Renal cortical epithelial cell (primary cell): ENCODE measurements at places on chromosomes 3 and 15.
A peak's percentile ranks its signal among the peaks of the same experiment; 100 is the strongest.

DNA sequence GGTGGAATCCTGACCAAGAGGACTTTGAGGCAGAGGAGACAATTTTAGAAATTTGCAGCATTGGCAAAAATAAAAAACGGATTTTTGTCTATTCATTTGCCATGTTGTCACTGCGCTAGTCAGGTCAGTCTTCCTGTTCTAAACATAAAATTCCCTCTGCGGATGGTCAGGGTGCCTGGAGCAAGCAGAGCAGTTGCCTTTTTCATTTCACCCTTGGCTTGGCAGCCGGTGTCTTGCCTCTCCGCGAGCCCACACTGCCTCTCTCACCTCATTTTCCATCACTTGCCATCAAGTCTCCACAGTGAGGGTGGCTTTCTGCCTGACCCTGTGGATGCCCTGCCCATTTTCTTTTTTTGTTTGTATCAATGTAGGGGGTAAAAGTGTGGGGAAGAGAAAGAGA lies 396.1 kb downstream of the LRTM1 start:
- no peak for DNase-seq

DNA sequence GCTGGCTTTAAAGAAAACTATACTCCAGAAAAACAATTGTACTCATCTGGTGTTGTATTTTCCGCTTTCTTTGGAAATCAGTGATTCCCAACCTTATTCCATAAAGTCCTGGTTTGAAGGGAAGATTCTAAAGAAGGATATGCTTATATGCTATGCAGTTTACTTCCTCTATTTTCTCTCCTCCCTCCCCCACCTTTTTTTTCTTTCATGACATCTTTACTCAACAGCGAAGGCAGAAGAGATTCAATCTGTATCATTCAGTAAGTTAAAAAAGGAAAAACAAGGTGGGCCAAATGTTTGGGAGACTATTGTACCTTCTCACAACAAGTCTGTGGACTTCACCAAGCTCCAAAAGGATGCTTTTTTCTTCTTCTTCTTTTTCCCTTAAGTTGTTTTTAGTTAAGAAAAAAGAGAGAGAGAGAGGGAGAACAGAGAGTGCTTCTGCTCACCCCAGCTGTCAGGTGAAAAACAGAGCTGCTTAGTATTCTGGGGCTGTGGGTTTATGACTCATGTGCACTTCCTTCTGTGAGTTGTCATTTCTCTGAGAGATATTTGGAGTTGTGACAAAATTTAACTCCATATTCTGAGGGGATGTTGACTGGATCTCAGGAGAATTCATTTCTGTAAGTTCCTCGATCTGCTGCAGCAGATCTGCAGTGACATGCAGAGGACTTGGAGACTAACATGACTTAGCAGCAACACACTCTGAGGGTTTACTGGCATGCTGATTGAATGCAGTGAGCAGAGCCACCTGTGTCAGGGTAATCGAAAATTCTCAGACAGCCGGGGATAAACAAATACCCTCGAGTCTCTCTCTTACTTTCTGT lies 70.7 kb downstream of the SSR3 start:
- peak; percentile 72 for DNase-seq

GRCh38 chr3:85151555-85151954 lies 192.8 kb downstream of the CADM2 start:
- DNase-seq: no peak

- DNase-seq: no peak
These were observed 31.4 kb upstream of the NOX5 start for GRCh38 chr15:68982976-68983563.

GRCh38 chr3:106176734-106177133 lies 307.9 kb upstream of the CBLB start:
- DNase-seq: no peak

DNA sequence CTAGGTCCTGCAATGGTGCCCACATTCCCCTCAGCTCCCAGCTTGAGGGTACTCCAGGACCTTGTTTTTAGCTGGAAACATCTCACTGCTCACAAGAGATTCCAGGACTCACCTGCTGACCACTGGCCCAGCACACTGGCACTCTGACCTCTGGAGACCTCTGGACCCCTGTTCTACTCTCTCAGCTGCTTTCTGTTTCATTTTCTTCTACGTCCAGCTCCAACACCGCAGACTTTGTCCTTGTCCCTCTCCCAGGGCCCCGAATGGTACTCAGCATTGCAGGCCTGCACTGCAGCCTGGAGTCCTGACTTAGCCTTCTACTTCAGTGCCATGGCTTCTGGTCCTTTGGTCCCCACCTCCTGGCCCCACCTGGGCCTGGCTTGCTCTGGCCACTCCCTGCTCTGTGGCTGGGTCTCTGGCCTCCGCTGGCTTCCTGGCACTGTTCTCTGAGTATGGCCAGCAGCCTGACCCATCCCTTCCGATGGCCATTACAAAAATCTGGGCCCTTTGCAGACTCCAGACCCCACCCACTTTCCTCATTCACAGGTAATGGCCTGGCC lies 27.9 kb downstream of the KY start:
- no peak for DNase-seq

DNA sequence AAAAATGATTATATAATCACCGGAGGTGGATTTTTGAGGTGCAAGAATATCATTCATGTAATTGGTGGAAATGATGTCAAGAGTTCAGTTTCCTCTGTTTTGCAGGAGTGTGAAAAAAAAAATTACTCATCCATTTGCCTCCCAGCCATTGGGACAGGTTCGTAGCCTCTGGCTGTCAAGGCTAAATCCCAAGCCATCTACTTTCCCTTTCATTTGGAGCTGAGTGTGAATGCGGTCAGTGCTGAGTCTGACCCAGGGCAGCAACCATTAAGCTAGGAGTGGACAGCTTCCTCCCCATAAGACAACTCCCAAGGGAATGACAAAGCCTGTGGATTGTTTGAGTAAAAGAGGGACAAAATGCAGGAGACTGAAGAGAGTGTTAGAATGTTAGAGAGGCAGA lies 33.6 kb downstream of the PARP14 start:
- DNase-seq: no peak

GRCh38 chr3:146306656-146307455 lies 56.0 kb upstream of the PLSCR4 start:
- DNase-seq: no peak

DNA sequence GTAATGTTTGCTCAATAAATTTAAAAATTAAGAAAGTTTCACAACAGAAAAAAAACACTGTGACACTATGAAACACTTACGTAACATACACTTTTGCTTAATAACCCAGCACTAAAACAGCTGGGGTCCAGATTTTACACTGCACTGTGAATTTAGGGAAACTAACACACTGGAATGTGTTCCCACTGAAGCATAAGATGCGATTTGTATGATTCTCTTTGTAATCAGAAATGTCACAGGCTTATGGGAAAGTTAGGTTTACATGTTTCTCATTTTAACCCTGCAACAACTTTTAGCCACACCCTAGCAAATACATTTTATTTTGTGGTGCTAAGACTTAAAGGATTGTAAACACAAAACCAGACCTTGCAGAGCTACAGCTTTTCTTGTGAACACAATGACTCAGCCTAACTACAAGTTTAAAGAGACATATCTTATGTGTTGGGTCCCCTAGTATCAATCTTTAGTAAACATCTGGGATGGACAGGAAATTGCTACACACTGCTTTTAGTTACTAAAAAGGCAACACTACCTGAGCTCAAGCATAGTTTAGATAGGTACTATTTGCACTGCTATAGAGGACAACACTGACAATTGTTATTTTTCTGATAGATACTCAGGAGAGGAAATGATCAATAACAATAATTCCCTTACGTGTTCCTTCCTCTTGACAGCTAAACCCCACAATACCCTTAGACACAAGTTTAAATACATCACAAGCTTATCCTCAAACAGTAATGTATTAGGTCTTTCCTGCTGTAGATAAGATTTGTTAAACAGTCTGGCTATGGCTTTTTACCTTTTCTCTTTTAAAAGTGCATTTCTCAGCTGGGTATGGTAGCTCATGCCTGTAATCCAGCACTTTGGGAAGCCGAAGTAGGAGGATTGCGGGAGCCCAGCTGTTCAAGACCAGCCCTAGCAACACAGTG lies 3.8 kb downstream of the PLD1 start:
- peak; percentile 83 for DNase-seq

- no peak for DNase-seq
These were observed 13.0 kb upstream of the HDC start for GRCh38 chr15:50278496-50278895.

GRCh38 chr15:69478259-69478781 lies 25.7 kb downstream of the RPLP1 start:
- peak; percentile 31 for DNase-seq

DNA sequence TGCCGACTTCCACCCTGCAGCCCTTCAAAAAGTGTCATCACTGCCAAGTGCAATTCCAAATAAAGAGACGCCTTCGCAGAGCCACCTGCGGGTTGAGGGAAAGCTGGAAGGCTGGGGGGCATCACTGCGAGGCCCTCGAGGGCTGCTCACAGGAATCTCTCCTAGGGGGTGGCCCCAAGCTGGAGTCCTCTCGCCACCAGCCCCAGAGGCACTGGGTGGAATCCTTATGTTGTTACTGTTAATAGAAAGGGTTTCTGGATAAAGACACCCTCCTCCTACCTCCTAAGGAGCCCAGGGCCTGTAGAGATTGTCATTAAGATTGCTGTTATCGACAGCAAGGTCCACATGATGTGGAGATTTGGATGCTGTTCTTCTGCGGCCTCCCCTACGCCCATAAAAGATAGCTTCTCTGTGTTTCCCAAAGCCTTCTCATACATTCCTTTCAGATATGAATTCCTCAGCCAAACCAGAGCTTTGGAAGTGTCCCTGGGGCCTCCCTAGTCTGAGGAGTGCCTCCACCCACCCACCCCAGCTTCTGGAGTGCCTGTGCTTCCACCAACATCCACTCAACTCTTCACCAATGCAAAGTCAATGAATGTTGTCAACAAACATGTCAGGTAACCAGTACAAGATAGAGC lies 512.7 kb downstream of the SHQ1 start:
- no peak for DNase-seq

DNA sequence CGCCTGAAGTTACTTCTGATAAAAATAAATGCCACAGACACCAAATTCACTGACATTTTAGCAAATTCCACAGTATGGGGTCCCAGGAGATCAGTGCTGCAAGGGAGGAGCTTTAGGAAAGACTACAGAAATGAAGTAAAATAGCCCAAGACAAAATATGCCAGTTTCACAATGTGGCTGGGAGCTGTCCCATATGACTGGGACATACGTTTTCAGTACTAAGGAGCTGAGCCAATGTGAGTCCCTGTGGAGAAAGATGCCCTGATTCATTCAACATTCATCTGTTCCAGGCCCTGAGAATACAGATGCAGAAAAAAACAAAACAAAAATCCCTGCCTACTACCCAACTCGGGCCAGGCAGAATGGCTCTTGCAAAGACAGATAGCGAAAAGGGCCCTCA lies 63.4 kb upstream of the FAM174B start:
- no peak for DNase-seq

- DNase-seq: no peak
These were observed 858.9 kb upstream of the CFAP20DC start for GRCh38 chr3:59908701-59909100.
